HepG2 (cell line): ENCODE measurements at places on chromosomes 13 and 19.
A peak's percentile ranks its signal among the peaks of the same experiment; 100 is the strongest.

- no peak overlapping the region for H3K27ac ChIP-seq
- DNase-seq: no peak
- no peak overlapping the region for H3K4me3 ChIP-seq
- H3K36me3 ChIP-seq: no peaks in the 10 kb centered on the region
- H3K4me1 ChIP-seq: peaks cover 6% of the 10 kb centered on the region
Observed at GRCh38 chr19:6210091-6210490, 69.7 kb downstream of the MLLT1 start.

DNA sequence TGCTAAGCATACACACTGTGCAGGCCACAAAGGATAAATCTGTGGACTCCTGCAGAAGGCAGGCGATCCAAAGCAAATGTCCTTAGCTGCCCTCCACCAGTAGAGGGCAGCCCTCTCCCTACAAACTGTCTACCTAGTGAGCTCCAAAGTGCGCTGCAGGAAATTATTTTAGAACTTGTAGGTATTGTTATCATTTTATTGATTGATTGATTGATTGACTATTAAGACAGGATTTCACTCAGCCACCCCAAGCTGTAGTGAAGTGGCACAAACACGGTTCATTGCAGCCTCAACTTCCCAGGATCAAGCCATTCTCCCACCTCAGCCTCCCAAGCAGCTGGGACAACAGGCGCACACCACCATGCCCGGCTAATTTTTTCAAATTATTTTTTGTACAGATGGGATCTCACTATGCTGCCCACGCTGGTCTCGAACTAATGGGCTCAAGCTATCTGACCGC lies 37.3 kb downstream of the RNF6 start:
- no peaks in the 10 kb centered on the region for H3K27me3 ChIP-seq
- peak; percentile 72 for DNase-seq
- no peaks in the 10 kb centered on the region for H3K36me3 ChIP-seq

DNA sequence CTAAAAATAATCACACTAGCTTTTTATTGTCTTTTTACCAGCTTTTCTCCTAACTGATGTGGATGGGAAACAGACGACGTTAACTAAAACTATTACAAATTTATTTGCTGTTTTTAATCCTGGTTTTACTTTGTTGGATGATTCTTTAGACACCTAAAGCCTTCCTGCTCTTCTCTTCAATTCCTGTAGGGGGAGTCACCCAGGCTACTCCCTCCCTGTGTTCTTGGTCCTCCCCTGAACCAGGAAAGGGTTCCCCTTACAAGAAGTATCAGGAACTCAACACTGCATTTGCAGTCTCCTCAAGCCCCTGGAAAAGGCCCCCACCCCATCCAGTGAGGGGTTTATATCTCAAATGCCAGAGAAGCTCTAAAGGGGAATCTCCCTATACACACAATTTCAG lies 206.1 kb downstream of the SUCLA2 start:
- peak; percentile 7 for DNase-seq
- H3K36me3 ChIP-seq: no peaks in the 10 kb centered on the region
- H3K4me1 ChIP-seq: no peaks in the 10 kb centered on the region
- no peaks in the 10 kb centered on the region for H3K27me3 ChIP-seq

DNA sequence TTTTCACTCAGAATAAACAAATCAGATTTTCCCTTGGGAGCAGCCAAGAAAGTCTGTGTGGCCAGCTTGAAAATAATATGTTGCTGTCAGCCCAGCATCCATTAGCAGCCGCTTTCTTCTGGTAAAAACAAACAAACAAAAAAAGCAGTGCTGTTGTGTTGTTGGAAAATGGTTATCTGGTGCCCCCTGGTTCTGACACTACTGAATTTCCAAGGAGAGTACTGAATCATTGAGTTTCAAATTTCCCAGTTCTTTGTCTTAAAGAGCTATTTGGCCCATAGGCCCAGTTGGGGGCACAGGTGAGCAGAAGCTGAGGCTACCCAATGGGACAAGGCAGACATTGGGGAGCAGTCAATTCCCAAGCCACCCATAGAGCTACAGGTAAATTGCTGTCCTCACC lies 995.9 kb downstream of the UQCRFS1 start:
- no peaks in the 10 kb centered on the region for H3K27me3 ChIP-seq
- H3K4me1 ChIP-seq: no peaks in the 10 kb centered on the region
- no peak for DNase-seq
- H3K4me3 ChIP-seq: no peak overlapping the region

DNA sequence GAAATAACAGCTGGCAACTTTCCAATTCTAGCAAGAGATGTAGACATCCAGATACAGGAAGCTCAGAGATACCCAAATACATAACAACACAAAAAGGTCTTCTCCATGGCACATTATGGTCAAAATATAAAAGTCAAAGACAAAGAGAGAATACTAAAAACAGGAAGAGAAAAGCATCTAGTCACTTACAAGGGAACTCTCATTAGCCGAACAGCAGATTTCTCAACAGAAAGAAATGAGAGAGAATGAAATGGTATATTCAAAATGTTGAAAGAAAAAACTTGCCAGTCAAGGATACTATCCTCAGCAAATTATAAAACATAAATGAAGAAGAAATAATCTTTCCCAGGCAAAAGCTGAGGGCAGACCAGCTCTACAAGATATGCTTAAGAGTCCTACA lies 12.4 kb downstream of the ZNF780A start:
- H3K4me3 ChIP-seq: no peak overlapping the region
- H3K27ac ChIP-seq: no peak overlapping the region
- H3K4me1 ChIP-seq: no peaks in the 10 kb centered on the region
- DNase-seq: no peak
- H3K36me3 ChIP-seq: peaks cover 79% of the 10 kb centered on the region
- H3K27me3 ChIP-seq: no peaks in the 10 kb centered on the region

GRCh38 chr19:54882758-54883157 lies 8.7 kb downstream of the FCAR start:
- H3K27ac ChIP-seq: no peak overlapping the region
- H3K4me1 ChIP-seq: no peaks in the 10 kb centered on the region
- peaks cover 8% of the 10 kb centered on the region; the same call in 2 of the 3 replicates for H3K27me3 ChIP-seq
- DNase-seq: peak; percentile 12
- no peaks in the 10 kb centered on the region for H3K36me3 ChIP-seq

GRCh38 chr19:41500443-41500842 lies 57.5 kb downstream of the ERICH4 start:
- H3K4me1 ChIP-seq: peaks cover 12% of the 10 kb centered on the region
- H3K27ac ChIP-seq: no peak overlapping the region
- peaks cover 28% of the 10 kb centered on the region for H3K27me3 ChIP-seq
- H3K36me3 ChIP-seq: no peaks in the 10 kb centered on the region

GRCh38 chr13:27772651-27773425 lies 19.4 kb upstream of the GSX1 start:
- H3K36me3 ChIP-seq: no peaks in the 10 kb centered on the region
- peak; percentile 23 for DNase-seq
- peaks cover 13% of the 10 kb centered on the region for H3K4me1 ChIP-seq
- H3K27ac ChIP-seq: no peak overlapping the region

- H3K4me3 ChIP-seq: no peak overlapping the region
- H3K4me1 ChIP-seq: no peaks in the 10 kb centered on the region
- H3K36me3 ChIP-seq: no peaks in the 10 kb centered on the region
- H3K27ac ChIP-seq: no peak overlapping the region
- no peak for DNase-seq
Observed at GRCh38 chr13:114071410-114071809, 61.0 kb downstream of the RASA3 start.

DNA sequence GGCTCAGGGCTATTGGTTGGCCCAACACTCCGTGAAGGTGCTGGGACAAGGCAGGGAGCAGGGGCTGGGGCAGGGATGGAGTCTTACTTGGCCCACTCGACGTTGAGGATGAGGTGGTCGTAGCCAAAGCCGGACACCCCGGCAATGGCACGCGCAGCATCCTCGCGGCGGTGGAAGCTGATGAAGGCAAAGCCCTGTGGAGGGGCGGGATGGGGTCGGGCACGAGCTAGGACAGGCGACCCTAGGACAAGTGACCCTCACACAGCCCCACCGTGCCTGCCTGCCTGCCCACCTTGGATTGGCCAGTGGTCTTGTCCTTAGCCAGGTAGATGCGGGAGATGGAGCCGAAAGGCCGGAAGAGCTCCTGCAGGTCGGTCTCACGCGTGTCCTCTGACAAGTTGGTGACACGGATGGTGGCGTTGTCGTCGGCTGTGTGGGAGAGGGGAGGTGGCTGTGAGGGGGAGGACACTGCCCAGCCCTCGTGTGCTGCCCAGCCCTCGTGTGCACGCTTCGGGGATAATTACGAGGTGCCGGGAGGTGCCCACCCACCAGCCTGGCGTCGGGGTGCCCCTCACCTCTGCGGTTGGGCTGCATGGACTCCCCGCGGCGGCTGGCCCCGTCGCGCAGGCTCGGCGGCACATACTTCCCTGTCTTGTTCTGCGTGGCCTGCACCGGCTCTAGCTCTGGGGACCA lies 4.0 kb downstream of the P2RY11 start:
- no peaks in the 10 kb centered on the region for H3K27me3 ChIP-seq
- no peak for DNase-seq
- no peak overlapping the region for H3K27ac ChIP-seq
- peaks cover 43% of the 10 kb centered on the region for H3K36me3 ChIP-seq
- peaks cover 24% of the 10 kb centered on the region for H3K4me1 ChIP-seq

DNA sequence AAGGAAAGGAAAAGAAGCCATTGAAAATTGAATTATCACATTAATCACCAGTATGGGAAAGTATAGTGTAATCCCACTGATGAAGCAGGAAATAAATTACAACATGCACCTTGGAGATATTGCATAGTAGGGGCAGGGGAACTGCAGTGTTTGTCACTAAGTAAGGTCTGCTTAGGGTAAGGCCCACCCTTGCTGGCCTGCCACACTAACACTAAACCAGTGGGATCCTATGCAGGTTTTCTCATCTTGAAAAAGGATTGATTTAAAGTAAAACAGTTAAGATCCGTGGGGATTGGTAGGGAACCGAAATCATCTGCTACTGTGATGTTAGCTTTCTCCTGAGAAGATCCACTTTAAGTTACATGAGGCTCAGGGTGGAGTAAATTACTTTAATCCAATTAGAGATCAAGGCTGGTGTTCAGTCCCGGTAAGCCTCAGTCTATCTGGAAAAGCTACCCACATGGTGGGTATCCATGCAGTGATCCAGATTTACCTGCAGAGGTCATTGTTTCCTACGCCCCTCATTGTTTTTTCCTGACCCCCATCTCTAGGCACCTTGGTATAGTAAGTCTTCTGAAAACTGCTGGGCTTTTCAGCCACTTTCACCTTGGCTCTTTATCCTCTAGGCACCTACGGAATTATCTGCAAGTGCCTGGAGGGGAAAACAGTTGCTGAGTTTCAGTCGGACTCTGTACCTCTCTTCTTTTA lies 1014.9 kb upstream of the ATXN8OS start:
- DNase-seq: no peak
- H3K36me3 ChIP-seq: no peaks in the 10 kb centered on the region
- H3K4me1 ChIP-seq: no peaks in the 10 kb centered on the region
- H3K27me3 ChIP-seq: no peaks in the 10 kb centered on the region
- no peak overlapping the region for H3K4me3 ChIP-seq
- H3K27ac ChIP-seq: no peak overlapping the region

GRCh38 chr13:39132286-39133230 lies 94.3 kb downstream of the NHLRC3 start:
- H3K4me3 ChIP-seq: no peak overlapping the region
- no peaks in the 10 kb centered on the region for H3K4me1 ChIP-seq
- no peak for DNase-seq

GRCh38 chr19:33503433-33504057 lies 18.0 kb downstream of the PEPD start:
- no peak overlapping the region for H3K4me3 ChIP-seq
- no peak overlapping the region for H3K27ac ChIP-seq
- DNase-seq: no peak
- H3K4me1 ChIP-seq: no peaks in the 10 kb centered on the region

GRCh38 chr19:1136621-1137317 lies 33.0 kb downstream of the GPX4 start:
- peaks cover 9% of the 10 kb centered on the region; the same call in 1 of the 2 replicates for H3K4me1 ChIP-seq
- no peak for DNase-seq
- H3K27me3 ChIP-seq: no peaks in the 10 kb centered on the region
- H3K4me3 ChIP-seq: no peak overlapping the region

GRCh38 chr13:36436811-36437210 lies 4.5 kb downstream of the CCNA1 start:
- peaks cover 2% of the 10 kb centered on the region; the same call in 1 of the 2 replicates for H3K27me3 ChIP-seq
- no peak for DNase-seq
- no peaks in the 10 kb centered on the region for H3K36me3 ChIP-seq
- no peaks in the 10 kb centered on the region for H3K4me1 ChIP-seq

GRCh38 chr13:48412881-48413351 lies at the start of gene LPAR6:
Gene LPAR6 (minus strand): TSS chr13:48413113. CDS start chr13:48412423, 690 bp downstream.
- peak within 1 kb of the TSS; percentile 88 for H3K27ac ChIP-seq
- H3K36me3 ChIP-seq: peaks cover 4% of the 10 kb centered on the region; the same call in 1 of the 3 replicates
- no peaks in the 10 kb centered on the region for H3K27me3 ChIP-seq
- DNase-seq: peak; percentile 95
- H3K4me3 ChIP-seq: peak within 1 kb of the TSS; percentile 87

- H3K4me1 ChIP-seq: peaks cover 18% of the 10 kb centered on the region
- no peak overlapping the region for H3K4me3 ChIP-seq
- H3K36me3 ChIP-seq: no peaks in the 10 kb centered on the region
- H3K27ac ChIP-seq: no peak overlapping the region
- DNase-seq: no peak
Observed at GRCh38 chr13:30107121-30107520, 200.2 kb downstream of the KATNAL1 start.

GRCh38 chr13:113929628-113930615 lies 44.0 kb downstream of the C13orf46 start:
- no peaks in the 10 kb centered on the region for H3K4me1 ChIP-seq
- no peak overlapping the region for H3K27ac ChIP-seq
- no peaks in the 10 kb centered on the region for H3K36me3 ChIP-seq
- peaks cover 7% of the 10 kb centered on the region for H3K27me3 ChIP-seq
- no peak overlapping the region for H3K4me3 ChIP-seq

- no peaks in the 10 kb centered on the region for H3K36me3 ChIP-seq
- DNase-seq: no peak
- no peaks in the 10 kb centered on the region for H3K4me1 ChIP-seq
- no peaks in the 10 kb centered on the region for H3K27me3 ChIP-seq
Observed at GRCh38 chr13:94129490-94129894, 350.0 kb downstream of the DCT start.

- no peak overlapping the region for H3K4me3 ChIP-seq
- no peaks in the 10 kb centered on the region for H3K27me3 ChIP-seq
- H3K27ac ChIP-seq: no peak overlapping the region
- H3K36me3 ChIP-seq: peaks cover 11% of the 10 kb centered on the region
- H3K4me1 ChIP-seq: peaks cover 22% of the 10 kb centered on the region
- peak; percentile 73 for DNase-seq
Observed at GRCh38 chr19:5031231-5032100, 62.6 kb downstream of the KDM4B start.

GRCh38 chr19:16807549-16808284 lies 21.5 kb upstream of the SIN3B start:
- no peak overlapping the region for H3K4me3 ChIP-seq
- no peak for DNase-seq
- no peaks in the 10 kb centered on the region for H3K36me3 ChIP-seq
- H3K4me1 ChIP-seq: no peaks in the 10 kb centered on the region

- no peak overlapping the region for H3K27ac ChIP-seq
- H3K4me1 ChIP-seq: no peaks in the 10 kb centered on the region
- H3K27me3 ChIP-seq: no peaks in the 10 kb centered on the region; the same call in 1 of the 2 replicates
- no peak for DNase-seq
Observed at GRCh38 chr13:52961256-52961910, 67.2 kb upstream of the OLFM4 start.

- H3K36me3 ChIP-seq: peaks cover 24% of the 10 kb centered on the region
- no peaks in the 10 kb centered on the region for H3K27me3 ChIP-seq
- no peak overlapping the region for H3K27ac ChIP-seq
- H3K4me3 ChIP-seq: no peak overlapping the region
Observed at GRCh38 chr19:5080030-5080654, 111.2 kb downstream of the KDM4B start.
